ENCODE measurements at places on chromosomes 3 and 15.

DNA sequence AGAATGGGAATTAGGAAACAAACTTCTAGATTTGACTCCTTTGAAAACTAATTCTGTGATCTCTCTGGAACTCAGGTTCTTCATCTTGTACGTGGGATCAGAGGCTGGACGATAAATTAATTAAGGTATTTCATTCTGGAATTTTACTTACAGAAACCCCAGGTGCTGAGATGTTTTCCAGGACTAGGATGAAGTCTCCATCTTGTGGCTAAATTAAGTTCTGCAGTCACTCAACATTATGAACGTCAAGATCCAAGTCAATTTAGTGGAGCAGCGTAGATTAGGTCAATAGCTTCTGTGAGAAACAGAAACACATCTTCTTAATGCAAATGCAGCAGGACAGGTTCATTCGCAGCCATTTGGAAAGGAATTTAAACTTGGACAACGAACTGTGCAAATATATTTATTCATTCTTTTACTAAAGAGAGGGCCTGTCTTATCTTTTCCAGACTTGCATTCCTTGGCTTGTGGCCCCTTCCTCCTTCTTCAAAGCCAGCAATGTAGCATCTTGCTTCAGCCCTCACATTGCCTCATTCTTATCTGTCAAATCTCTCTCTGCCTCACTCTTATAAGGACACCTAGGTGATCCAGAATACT lies 26.7 kb upstream of the TMC3 start:
- no peak for DNase-seq

GRCh38 chr15:91165850-91166249 lies 65.8 kb downstream of the SV2B start:
- no peak for DNase-seq

DNA sequence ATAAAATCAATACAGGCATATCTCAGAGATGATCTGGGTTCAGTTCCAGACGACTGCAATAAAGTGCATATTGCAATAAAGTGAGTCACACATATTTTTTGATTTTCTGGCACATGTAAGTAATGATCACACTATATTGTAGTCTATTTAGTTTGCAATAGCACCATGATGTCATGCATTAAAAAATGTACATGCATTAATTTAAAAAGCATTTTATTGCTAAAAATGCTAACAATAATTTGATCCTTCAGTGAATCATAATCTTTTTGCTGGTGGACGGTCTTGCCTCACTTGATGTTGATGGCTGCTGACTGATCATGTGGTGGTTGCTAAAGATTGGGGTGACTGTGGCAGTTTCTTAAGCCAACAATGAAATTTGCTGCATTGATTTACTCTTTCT lies 511.1 kb downstream of the OTOL1 start:
- no peak for DNase-seq

DNA sequence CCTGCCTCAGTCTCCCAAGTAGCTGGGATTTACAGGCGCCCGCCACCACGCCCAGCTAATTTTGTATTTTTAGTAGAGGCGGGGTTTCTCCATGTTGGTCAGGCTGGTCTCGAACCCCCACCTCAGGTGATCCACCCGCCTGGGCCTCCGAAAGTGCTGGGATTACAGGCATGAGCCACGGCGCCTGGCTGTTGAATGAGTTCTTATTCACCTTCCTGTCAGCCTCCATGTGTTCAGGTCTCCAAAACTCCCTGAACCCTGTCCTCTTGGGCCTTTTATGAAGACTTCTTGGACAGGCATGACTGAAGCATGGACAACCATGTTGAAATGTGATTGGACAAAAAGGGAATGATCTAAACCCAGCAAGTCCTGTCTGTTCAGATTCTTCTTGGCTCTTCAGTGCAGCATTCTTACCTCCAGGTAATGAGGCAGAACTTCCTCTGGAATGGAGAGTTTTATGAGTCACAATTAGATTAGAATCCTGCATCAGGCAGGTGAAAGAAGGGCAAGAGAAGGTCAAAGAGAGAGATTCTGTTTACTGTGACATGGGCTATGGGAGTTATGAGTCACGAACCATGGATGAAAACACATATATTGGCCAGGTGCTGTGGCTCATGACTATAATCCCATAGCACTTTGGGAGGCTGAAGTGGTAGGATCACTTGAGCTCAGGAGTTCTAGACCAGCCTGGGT lies 23.1 kb upstream of the EIF4A2 start:
- no peak for DNase-seq

DNA sequence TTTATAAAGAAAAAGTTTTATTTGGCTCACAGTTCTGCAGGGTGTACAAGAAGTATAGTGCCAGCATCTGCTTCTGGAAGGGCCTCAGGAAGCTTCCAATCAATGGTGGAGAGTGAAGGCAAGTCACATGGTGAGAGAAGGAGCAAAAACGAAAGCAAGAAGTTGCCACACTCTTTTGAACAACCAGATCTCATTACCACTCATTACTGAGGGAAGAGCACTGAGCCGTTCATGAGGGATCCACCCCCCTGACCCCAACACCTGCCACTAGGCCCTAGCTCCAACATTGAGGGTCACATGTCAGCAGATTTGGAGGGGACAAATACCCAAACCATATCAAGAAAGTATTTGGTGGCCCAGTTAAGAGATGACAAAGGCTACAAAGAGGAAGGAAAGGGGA lies 239.3 kb upstream of the UBE2E1 start:
- DNase-seq: no peak
